ENCODE measurements at places on chromosomes 6 and 20.
A peak's percentile ranks its signal among the peaks of the same experiment; 100 is the strongest.

GRCh38 chr20:462199-462991 lies at the start of gene TBC1D20:
TBC1D20 (minus strand) TSS chr20:462533; CDS start chr20:462405, 128 bp downstream.
- DNase-seq = peak; percentile 86

- DNase-seq = no peak
Observed at GRCh38 chr6:166157930-166158617, 9.6 kb downstream of the TBXT start.

DNA sequence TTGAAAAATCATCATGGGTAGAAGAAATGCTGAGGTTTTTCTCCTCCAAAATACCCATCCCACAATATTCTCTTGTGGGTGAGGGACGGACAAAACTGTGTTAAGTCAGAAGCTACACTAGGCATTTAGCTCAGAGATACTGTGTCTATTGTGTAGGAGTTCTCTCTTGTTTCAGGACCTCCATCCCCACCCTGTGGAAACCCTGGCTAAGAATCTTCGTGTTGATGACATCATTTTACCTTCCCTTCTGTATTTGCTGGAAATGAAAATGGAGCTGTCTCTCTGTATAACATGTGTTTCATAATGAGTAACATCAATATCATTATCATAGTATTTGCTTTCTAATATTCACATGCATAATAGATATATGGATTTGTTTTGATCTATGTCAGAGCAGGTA lies 1193.0 kb upstream of the CITED2 start:
- no peak for DNase-seq

DNA sequence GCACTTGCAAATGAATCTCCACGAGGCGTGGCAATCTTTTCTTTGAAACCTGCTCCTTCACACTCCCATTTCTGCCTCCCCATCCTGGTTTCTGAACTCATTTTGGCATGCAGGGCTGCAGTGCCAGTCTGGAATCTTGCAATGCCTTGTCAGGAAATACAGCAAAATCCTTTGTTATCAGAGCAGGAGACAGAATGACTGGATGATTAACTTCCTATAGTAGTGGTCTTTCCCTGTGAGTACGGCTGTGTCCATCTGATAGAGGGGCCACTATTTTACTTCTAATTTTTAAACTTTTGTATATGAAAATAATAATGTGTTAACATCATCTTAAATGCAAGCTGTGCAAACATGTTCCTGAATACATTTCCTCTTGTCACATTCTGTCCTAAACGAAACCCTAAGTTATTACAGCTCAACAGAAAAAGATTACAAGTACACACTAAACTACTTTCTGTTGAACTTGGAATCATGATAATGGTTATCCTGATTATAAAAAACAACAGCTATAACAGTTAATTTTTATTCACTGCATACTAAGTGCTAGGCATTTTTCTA lies 140.2 kb downstream of the KIF13A start:
- peak; percentile 37 for DNase-seq

DNA sequence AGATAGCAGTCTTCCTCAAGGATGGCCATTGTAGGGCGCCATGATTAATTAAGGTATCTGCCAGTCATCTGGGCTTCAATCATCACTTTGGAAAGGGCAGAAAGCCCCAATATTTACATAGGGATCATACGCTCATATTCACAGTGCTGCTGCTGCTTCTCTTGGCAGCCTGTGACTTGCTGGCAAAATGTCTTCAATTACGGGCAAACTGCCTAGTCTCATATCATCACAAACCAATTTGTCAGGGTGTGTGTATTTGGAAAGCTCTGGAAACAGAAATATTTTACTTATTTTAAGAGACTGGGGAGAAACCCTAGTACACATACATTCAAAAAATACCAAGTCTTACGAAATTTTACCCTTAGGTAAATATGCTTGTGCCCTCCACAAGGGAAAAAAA lies 77.6 kb downstream of the SAMD5 start:
- no peak for DNase-seq

DNA sequence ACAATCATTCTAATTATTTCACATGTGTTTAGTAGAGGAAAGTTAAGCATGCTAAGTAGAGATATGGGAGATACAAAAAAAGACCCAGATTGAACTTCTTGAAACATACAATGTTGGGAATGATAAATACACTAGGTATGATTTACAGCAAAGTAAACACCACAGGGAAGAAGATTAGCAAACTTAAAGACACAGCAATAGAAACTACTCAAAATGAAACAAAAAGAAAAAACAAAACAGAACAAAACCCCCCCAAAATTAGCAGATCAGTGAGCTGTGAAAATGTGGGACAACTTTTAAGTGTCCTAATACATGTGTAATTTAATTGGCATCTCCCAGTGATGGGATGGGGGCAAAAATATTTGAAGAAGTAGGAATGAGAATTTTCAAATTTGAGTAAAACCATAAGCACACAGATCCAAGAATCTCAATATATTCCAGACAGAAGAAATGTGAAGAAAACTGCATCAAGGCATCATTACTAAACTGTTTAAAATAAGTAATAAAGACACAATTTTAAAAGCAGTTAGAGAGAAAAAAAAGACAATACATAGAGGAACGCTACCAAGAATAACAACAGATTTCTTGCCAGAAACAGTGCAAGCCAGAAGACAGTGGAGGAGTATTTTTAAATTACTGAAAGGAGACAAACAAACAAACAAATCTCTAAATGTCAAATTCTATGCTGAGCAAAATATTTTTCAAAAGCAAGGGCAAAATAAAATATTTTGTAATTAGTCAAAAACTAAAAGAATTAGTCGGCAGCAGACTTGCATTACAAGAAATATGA lies 473.7 kb downstream of the QKI start:
- no peak for DNase-seq

GRCh38 chr20:47818016-47818415 lies 32.7 kb upstream of the SULF2 start:
- DNase-seq = no peak

DNA sequence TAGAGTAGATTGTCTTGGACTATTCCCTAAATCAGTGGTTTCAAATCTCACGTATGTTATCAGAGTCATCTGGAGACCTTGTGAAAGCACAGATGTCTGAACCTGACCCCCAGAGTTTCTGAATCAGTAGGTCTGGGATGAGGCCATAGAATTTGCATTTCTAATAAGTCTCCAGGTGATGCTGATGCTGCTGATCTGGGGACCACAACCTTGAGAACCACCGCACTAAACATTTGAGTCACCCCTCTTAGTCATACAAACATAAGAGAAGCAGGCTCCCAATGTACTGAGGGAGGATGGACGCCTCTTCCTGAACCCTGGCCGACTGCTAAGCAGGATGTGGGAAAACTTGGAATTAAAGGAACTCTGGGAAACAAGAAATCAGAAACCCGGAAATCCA lies 187.8 kb upstream of the PRDM1 start:
- DNase-seq = no peak

All from common myeloid progenitor, CD34-positive (primary cell).